ENCODE measurements at places on chromosomes 16 and 17.

GRCh38 chr17:79622776-79623175 lies 11.9 kb upstream of the RBFOX3 start:
- no peak for DNase-seq

GRCh38 chr16:89473791-89474414 lies 16.5 kb downstream of the ANKRD11 start:
- no peak for DNase-seq

DNA sequence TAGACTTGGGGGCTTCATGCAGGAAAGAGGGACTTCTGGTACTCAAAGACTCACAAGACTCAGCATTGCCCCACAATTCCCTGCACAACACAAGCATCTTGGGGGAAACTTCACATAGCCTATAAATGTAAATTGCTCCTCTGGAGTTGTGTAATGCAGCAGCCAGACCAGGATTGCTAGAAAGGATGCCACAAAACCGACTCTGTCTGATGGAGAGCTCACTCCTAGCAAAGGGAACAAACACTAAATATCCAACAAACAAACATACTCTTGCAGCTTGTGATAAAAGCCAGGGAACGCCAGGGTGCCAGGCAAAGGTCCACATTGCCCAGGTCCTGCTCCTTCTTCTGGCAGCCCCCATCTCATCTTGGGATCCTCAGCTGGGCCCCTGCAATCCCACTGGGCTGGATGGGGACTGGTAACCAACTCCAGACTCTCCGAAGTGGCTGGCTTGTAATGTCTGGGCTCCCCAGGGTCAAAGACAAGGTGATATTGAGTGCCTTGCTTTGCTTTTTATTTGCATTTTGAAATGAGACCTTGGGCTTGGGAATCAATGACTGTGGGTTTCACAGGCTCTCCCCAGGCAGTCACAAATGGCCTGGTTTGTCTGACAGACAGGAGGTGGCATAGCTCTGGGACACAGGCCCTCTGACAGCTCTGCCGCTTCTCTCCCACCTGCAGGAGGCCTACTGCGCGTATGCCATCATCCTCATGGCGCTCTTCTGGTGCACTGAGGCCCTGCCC lies 15.3 kb downstream of the SLC13A2 start:
- no peak for DNase-seq

DNA sequence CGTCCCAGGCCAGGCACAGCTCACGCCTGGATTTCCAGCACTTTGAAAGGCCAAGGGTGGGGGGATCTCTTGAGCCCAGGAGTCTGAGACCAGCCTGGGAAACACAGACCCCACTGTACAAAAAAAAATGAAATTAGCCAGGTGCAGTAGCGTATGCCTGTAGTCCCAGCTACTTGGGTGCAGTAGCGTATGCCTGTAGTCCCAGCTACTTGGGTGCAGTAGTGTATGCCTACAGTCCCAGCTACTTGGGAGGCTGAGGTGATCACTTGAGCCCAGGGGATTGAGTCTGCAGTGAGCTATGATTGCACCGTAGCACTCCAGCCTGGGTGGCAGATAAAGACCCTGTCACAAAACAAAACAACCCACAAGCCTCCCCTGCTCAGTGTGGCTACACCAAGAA lies 27.0 kb upstream of the SLC25A19 start:
- DNase-seq = no peak

GRCh38 chr16:50884066-50884860 lies 142.4 kb downstream of the CYLD start:
- DNase-seq = no peak

- DNase-seq = no peak
These were observed 6.2 kb upstream of the TMEM92 start for GRCh38 chr17:50268026-50268425.

All from COLO829 (cell line).